ENCODE measurements at places on chromosomes 4 and X. TPM values are rescaled to one million over a fixed set of nuclear protein-coding genes. Genes with fewer than 3 reads are reported as not detected.

DNA sequence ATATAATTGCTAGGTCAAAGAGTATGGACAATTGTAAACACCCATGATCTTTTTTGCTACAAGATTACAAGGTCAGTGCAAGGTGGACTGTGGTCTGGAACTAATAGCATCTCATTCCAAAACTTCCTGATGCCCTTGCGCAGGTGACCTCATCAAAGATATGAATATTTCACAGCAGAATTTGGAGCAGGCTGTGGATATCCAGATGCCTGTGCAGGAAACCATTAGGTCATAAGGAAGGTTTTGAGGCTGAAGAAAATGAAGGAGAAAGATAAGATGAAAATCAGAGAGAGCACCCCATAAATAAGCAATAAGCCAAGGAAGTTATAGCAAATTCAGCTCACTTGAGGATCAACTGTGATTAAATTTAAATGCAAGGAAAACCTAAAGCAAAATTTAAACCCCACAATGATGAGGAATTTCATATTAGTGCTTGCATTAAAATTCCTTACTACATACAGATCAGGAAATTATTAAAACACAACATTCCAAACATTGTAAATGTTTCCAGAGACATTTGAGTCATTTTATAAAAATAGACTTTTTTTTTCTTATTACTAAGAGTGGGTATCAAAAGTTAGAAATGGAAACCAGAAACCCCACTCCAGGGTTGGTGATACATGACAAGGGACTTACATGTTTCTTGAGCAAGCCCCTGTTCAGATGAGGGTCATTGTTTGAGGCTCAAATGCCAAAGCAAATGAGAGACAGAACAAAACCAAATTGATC is 100.7 kb upstream of the FAM9C start:
- DNase-seq: no peak

DNA sequence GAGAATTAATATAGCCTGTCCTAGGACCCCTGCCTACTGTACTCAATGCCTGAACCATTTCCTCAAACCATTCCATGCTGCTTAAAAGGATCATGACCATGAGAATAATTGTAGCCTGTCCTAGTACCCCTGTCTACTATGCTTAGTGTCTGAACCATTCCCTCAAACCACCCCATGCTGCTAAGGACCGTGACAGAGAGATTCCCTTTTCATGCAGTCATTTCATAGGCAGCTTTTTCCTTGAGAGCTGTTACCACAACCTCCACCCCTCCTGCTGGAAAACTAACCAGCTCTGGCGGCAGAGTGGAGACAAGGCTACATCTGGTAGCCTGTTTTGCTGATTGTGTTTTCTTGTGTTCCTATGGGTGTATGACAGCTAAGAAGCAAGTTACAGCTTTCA is 174.9 kb upstream of the SMARCAD1 start:
- no peak for DNase-seq

GRCh38 chr4:177047851-177048174 is 255.1 kb upstream of the VEGFC start:
- no peak for DNase-seq

GRCh38 chrX:5869786-5870185 is 358.9 kb downstream of the NLGN4X start:
- no peak for DNase-seq

GRCh38 chrX:25523574-25524540 is 508.1 kb upstream of the ARX start:
- no peak for DNase-seq

- no peak for DNase-seq
Measured at GRCh38 chr4:38266616-38267015, 306.4 kb downstream of the PTTG2 start.

DNA sequence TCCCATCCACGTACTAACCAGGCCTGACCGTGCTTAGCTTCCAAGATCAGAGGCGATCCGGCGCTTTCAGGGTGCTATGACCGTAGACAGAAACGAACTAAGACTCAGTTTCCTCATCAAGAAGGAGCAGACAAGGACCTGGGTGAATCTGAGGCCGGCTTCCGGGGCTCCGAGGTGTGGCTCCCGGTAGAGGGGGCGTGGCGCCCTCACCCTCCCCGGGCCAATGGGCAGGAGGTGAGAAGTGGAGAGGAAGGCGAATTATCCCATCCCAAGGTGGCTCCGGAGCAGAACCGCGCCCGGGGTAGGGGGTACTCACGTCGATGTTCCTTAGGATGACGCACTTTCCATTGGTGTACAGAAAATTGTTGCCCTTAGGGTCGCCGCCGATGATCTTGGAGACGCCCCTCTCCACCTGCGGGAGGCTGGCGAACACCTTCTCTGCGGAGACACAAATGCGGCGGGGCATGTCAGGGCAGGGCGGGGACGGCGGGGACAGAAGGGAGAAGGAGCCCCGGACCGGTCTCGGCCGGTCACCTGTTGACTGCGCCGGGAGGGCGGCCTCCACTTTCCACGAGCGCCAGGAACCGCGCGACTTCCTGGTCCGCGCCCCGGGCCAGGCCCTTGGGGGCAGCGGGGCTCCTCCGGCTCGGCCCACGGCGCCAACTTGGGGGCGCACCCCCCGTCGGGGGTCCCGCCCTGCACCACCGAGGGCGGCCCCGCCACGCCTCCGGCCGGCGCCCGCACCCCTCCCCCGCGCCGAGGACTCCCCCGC is 616 bp downstream of the WDR1 start:
- DNase-seq: peak; percentile 63

DNA sequence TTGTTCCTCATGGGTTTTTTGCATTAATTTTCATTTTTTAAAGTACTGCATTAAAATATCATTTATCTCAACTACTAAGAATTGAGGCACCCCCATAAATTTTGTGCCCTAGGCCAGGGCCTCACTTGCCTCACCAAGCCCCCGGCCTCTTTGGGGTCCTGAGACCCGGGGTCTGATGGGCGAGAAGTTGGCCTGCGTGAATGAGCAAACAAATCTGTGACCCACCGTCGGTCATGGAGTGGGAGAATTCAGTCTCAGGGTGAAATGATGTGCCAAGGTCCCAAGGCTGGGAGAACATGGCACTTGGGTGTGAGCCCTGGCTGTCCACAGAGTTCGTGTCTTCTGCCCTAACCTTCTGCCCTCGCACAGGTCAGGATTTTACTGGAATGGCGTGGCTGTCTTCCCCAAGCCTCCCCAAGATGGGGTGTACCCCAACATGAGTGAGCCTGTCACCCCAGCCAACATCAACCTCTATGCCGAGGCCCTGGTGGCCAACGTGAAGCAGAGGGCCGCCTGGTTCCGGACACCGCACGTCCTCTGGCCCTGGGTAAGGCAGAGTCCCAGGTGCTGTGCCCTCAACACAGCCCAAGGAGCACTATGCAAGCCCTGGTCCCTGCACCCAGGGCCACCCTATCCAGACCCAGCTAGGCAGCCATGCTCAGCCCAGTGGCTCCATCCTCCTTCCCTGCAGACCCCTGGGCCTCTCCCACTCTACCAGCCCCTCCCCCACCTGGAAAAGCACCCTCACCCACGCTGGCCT is 18.0 kb downstream of the MAN2B2 start:
- DNase-seq: no peak

GRCh38 chr4:8351931-8352367 is 82.4 kb downstream of the HTRA3 start:
- DNase-seq: no peak

DNA sequence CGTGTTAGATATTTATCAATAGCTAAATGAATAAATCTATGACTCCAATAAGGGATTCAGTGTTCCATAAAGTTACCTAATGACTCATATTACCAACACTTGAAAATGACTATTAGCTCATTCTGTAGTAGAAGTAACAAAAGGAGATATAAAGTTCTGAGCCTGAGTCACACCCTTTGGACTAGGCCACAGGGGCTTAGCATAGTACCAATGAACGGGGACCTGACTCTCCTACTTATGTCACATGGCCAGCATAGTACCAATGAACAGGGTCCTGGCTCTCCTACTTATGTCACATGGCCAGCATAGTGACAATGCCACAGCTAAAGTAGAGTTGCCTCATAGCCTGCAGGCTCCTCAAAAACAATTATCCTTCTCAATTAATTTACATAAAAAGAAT is 43.7 kb downstream of the MAGEB16 start:
- no peak for DNase-seq

- peak; percentile 37 for DNase-seq
Measured at GRCh38 chrX:39814391-39814790, 283.4 kb downstream of the BCOR start.

DNA sequence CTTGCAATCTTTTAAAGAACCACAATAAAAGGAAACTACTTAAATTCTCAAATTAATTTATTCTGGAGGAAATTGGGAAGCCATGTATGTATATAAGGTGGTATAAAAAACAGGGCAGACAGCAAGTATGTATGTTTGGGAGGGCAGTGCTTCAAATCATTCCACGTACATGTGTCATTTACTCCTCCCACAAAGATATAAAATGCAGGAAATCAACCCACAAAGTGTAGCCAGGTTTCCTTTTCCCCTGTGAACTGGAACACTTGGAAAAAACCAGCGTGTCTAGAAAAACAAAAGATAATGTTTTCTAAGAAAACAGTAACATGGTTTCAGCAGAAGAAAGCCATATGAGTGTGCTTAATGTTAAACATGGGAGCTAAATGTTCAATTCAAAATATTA is 156.7 kb upstream of the FAM47A start:
- no peak for DNase-seq

- no peak for DNase-seq
Measured at GRCh38 chrX:44088510-44089144, 115.4 kb upstream of the NDP start.

- DNase-seq: no peak
Measured at GRCh38 chrX:2761246-2761645, 9.4 kb downstream of the XG start.

DNA sequence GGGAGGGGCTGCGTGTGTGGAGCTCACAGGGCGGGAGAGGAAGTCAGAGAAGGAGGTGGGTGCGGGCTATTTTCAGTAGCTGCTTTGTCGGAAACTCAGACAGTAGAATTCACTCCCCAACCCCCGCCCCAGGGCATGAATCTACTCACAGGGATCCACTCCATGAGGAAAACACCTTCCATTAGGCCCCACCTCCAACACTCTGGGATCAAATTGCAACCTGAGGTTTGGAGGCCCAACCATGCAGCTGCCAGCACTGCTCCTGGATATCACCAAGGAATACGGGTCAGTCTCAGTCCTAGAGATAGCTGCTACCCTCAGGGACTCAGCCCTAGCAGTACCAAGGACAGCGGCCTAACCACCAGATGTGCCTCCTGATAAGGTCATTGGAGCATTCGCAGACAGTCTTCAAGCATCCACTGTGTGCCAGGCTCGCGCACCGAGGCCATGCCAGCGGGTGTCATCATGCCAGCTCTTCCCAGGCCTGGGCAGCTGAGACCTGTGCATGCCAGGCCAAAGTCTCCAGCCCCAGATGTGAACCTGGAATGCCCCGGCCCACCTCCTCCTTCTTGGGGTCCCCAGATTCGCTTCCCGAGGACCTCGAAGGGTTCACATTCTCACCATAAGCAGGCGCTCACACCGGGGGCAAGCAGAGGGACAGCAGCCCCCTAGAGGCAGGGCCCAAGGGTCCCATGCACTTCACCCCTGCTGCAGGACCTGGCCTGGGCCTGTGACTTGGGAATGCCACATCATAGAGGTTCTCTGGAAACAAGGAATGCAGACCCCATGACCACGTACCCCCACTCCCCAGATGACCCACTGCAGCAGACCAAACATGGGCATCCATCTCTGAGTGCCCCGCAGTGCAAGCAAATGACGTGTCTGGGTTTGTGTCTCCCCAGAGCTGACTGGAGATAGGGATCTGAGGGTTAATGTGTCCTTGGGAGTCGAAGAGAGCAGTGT is 102.3 kb downstream of the ADRA2C start:
- no peak for DNase-seq

DNA sequence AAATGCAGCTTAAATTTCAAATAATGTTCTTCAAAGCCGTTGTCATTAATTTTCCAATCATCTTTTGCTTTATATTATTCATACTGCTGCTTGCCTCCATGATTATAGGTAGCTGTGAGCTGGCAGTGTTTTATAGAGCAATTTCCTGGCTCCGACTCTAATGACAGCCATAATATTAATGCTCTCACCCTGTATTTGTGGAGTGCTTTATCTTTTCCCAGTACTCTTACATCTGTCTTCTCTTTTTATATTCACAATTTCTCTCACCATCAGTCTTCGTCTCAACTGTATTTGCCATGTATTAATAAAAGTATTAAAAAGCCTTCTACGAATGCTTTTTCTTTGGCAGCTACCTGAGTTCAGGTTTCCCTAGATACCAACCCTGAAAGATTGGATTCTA is 21.0 kb downstream of the ATXN3L start:
- no peak for DNase-seq

GRCh38 chrX:49237060-49237459 is 1.8 kb downstream of the CCDC22 start:
- DNase-seq: no peak

DNA sequence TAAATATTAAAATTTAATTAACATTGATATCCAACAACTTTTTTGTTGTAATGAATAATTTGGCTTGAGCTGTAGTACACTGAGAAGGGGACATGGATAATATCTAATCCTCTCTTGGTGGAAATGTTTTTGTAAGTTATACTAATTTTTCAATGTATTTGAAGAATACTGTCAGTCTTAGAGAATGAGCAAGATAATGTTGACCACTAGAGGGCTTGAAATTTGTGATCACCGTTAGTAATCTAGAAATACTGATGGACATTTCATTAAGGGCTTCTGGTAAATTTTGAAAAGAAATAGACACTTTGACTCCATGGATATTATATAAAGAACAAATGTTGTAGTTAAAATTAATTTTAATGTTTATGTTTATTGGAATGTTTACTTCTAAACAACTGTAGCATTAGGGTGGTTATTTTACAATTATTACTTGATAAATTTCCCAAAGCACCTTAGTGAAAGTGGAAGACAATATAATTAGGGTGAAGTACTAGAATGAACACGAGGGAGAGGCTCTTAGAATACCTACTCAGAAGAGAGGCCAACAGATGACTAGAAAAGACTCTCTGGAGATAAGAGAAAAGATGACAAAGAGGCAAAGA is 20.0 kb upstream of the CAMK2D start:
- DNase-seq: no peak

GRCh38 chr4:2964706-2965258 is 1.4 kb downstream of the GRK4 start:
- no peak for DNase-seq

- DNase-seq: no peak
Measured at GRCh38 chr4:181956512-181956911, 286.7 kb upstream of the TENM3 start.

GRCh38 chr4:38857354-38858096 is 908 bp upstream of the TLR6 start:
- DNase-seq: peak; percentile 36

- DNase-seq: no peak
Measured at GRCh38 chr4:168411318-168412150, 68.8 kb downstream of the DDX60L start.

Gene AKAP4
- total RNA-seq: not detected

Gene NR0B1
- not detected for total RNA-seq

Gene CDX4
- total RNA-seq: not detected
